Osteoblast (primary cell): ENCODE measurements at places on chromosomes 12 and 14. TPM values are rescaled to one million over a fixed set of nuclear protein-coding genes. Genes with fewer than 3 reads are reported as not detected.
A peak's percentile ranks its signal among the peaks of the same experiment; 100 is the strongest.

Gene TRMT5
- 11.2 and 13.8 TPM in 2 replicates for total RNA-seq

Gene PLD4
- not detected in 2 replicates for total RNA-seq

Gene TESPA1
- not detected in 2 replicates for total RNA-seq

Gene MANSC4
- total RNA-seq = not detected in 2 replicates

GRCh38 chr12:6226679-6227051 lies 26.5 kb downstream of the CD9 start:
- peak overlapping the region; percentile 46 for H3K4me3 ChIP-seq
- peaks cover 52% of the 10 kb centered on the region for H3K4me1 ChIP-seq
- no peak for DNase-seq
- no peaks in the 10 kb centered on the region for H3K36me3 ChIP-seq
- H3K27me3 ChIP-seq = no peaks in the 10 kb centered on the region
- peak overlapping the region; percentile 82 for H3K27ac ChIP-seq

DNA sequence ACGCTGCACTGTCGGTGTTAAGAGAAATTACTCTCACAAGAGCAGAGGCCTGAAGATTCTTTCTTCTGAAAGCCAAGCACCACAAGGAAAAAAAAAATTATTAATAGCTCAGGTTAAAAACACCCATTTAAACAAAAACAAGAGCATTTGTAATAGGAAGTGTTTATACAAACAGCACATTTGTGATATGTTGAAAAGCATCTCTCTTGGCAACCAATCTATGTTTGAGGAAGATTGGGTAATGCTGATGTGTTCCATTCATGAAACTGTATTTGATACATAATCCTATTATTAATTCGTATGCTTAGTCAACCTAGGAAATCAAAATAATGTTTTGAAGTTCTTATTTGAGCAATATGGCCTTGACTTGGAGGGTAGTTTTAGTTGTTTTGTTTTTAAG lies 36.5 kb downstream of the SSPN start:
- H3K4me3 ChIP-seq = no peak overlapping the region
- no peak for DNase-seq
- no peaks in the 10 kb centered on the region for H3K36me3 ChIP-seq
- no peaks in the 10 kb centered on the region for H3K4me1 ChIP-seq
- no peak overlapping the region for H3K27ac ChIP-seq
